Hair follicle dermal papilla cell (primary cell): ENCODE measurements at places on chromosomes 2 and 18. TPM values are rescaled to one million over a fixed set of nuclear protein-coding genes. Genes with fewer than 3 reads are reported as not detected.

Gene TCF7L1
- 5.1 and 5.2 TPM in 2 replicates for total RNA-seq

Gene RTKN
- total RNA-seq = 19.2 and 21.7 TPM in 2 replicates

Gene MBP
- total RNA-seq = 13.2 and 21.9 TPM in 2 replicates

Gene GALNT5
- 48.7 and 52.6 TPM in 2 replicates for total RNA-seq

Gene PRKRA
- total RNA-seq = 49.7 and 53.9 TPM in 2 replicates

Gene MYOM1
- 0.32 and 0.36 TPM in 2 replicates for total RNA-seq

Gene C18orf32
- 9.9 and 13.2 TPM in 2 replicates for total RNA-seq

Gene EGR4
- 0.12 TPM in 1 of 2 replicates, not detected in the other for total RNA-seq

Gene CKAP2L
- 1.1 and 3.0 TPM in 2 replicates for total RNA-seq

Gene CD8B2
- not detected in 2 replicates for total RNA-seq

Gene TTC32
- 9.4 and 10.7 TPM in 2 replicates for total RNA-seq

Gene CRYGD
- total RNA-seq = not detected in 2 replicates

Gene UGT1A3
- not detected in 2 replicates for total RNA-seq

Gene AKAIN1
- not detected in 2 replicates for total RNA-seq

Gene KCNJ3
- total RNA-seq = not detected in 2 replicates

Gene UGT1A8
- total RNA-seq = not detected in 2 replicates

Gene HS6ST1
- 102 and 153 TPM in 2 replicates for total RNA-seq

Gene NDUFS1
- total RNA-seq = 100 and 110 TPM in 2 replicates

Gene TMEM37
- 0.32 TPM in 1 of 2 replicates, not detected in the other for total RNA-seq

Gene AMER3
- total RNA-seq = not detected in 2 replicates

Gene CDK15
- total RNA-seq = 2.8 and 4.7 TPM in 2 replicates

Gene SLC9A2
- not detected in 2 replicates for total RNA-seq
